ENCODE measurements at places on chromosomes 6 and 20.

DNA sequence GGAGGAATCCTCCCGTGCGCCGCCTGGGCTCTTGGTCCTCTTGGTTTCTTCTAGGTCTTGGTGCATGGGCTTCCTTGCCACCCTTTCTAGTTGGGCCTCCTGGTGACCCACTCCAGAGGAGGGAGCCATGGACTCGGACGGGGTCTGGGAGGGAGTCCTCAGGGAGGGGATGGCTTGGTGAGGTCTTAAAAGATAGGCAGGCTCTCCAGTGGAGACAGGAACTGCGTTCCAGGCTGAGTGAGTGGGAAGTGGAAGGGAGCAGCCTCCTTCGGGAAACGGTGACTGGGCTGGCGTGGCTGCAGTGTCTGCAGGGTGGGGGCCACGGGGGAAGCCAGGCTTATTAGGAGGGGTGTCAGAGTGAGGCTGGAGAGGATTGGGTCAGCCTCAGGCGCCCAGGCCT lies 152.8 kb downstream of the GRM4 start:
- DNase-seq = no peak

- no peak for DNase-seq
Observed at GRCh38 chr6:136977075-136977474, 55.0 kb downstream of the SLC35D3 start.

GRCh38 chr6:110410511-110410910 lies 4.9 kb downstream of the DDO start:
- no peak for DNase-seq

DNA sequence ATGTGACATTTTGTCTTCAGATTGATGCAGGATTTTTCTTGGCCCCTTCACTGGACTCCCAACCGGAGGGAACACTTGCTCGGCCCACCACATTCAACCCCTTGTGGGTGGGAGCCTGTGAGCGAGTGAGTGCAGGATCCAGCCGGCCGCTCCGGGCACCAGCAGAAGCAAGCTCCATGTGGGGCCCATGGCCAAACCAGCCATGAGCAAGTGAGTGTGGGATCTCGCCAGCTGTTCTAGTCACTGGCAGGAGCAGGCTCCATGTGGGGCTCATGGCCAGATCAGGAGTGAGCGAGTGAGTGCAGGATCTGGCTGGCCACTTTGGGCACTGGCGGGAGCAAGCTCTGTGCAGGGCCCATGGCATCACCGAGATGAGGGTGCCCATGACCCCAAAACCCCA lies 42.6 kb downstream of the OSTM1 start:
- no peak for DNase-seq

DNA sequence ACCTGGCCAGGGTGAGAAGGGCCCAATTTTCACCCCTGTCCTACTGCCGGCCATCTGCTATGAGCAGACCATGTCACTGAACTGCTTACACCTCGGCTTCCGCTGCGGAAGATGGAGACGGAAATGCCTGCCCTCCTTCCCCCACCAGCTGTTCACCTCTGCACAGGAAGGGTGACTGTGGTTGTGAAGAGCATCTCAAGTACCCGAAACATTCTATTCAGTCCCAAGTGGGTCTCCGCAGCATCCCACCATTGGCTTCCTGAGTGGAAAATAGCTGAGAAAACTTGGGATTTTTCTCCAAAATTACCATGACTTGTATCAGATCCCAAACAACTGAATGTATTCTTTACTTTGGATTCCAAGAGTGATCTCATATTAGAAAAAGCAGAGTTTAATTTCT lies 16.1 kb downstream of the DOK5 start:
- no peak for DNase-seq

DNA sequence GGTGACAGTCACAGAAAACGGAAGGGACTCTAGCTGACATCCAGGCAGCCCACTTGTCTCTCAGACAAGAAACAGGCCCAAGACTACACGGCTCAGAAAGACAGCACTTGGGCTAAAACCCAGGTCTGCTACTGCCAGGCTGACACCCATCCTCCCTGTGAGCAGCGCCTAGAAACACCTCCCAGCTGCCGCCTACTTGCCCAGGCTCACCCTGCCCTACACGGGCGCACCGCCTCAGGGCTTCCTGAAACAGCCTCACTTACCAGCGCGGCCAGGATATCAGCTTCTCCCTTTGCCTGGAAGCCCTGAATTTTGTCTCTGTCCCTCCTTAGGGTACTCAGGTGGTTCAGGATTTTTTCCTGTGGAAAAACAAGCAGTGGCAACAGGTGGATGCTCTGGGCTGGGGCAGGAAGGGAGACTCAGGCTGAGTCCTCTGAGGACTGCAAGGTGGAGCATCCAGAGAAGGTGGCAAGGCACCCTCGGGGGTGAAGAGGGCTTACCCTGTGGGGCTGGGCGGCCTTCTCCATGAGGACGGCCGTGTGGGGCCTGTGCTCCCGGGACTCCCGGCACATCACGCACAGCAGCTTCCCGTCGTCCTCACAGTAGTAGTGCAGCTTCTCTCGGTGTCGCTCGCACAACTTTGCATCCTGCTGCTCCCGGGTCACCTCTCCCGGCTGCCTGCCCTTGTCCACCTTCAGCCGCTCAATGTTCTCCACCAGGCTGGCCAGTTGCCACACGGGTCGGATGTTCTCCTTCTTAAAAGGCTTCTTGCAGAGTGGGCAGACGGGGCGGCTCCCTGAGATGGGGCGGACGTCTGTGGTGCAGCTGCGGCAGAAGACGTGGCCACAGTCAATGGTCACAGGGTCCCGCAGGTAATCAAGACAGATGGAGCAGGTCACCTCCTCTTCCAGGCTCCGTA lies 14.8 kb downstream of the TRIM26 start:
- no peak for DNase-seq

GRCh38 chr6:144471986-144472385 lies 186.9 kb downstream of the UTRN start:
- DNase-seq = no peak

- DNase-seq = no peak
Observed at GRCh38 chr6:95879856-95880255, 135.9 kb upstream of the FUT9 start.

- no peak for DNase-seq
Observed at GRCh38 chr6:135869857-135870256, 18.4 kb downstream of the PDE7B start.

DNA sequence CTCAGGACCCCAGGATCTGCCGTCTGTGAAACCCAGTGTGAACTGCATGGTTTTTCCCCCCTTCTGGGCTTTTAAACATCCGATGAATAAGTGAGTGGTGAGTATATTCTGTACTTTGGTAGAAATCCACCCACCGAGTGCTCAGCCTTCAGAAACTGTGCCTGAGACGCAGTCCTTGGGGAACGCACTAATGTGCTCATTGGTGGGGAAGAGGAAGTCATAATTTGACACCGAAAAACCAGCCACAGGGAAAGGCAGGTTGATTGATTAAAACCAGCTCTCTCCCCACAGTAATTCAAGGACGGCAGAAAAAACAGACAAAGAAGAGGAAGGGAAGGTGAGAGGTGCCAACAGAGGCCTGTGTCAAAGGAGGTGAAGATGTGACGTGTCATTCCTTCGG lies 21.7 kb downstream of the EDN3 start:
- no peak for DNase-seq

DNA sequence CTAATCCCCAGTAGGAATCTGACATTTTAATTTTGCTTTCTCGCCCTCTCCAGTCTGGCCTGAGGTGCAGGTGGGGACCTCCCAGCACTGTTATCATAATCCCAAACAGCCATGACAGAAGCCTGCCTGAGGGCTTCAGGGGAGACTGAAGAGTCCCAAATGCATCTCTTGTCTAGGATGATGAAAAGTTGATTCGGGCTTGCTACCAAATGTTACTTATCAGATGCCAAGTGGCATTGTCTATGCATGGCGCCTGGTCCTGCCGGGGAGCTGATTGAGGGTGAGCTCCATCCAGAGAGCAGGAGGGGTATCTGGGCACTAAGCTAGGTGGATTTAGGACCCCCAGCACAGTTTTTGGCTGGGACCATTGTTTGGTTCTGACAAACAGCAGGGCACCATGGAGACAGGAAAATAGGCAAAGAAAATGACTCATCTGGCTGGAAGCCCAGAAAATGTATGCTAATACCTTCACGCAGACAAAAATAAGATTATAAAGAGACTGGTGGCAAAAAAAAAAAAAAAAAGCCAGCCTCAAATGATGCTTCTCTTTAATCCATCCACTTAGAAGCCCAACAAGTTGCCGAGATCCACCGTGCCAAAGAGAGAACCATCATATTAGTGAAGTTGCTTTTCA lies 513.7 kb upstream of the SULF2 start:
- DNase-seq = no peak

- DNase-seq = no peak
Observed at GRCh38 chr20:3672547-3673171, 9.2 kb downstream of the ADAM33 start.

DNA sequence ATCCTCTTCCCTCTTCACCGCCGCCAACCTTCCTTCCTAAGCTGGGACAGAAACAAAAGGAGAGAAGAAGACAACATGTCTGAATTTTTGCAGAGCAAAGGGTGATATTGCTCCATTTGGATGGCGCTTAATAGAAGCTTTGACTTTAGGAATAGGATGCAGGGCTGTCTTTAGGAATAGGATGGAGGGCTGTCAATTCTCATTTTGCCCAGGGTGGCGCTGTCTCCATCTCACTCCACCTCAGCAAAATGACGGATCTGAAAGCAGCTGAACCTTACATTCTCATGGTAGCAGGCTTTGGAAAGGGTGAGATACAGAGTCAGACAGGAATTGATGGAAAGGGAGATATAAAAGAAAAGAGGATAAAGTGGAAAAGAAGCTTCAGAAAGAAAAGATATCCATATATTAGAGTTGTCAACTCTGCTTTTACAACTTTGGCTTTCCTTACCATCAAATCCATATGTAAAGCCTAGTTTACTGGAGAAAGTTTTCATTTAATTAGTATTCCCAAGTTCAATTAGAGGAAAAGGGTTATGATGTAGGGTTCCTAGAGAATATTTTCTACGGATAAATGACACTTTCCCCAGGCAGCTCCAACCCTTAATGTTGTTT lies 2.4 kb downstream of the MTCL3 start:
- peak; percentile 20 for DNase-seq

- no peak for DNase-seq
Observed at GRCh38 chr6:107639511-107639910, 149.6 kb downstream of the SOBP start.

DNA sequence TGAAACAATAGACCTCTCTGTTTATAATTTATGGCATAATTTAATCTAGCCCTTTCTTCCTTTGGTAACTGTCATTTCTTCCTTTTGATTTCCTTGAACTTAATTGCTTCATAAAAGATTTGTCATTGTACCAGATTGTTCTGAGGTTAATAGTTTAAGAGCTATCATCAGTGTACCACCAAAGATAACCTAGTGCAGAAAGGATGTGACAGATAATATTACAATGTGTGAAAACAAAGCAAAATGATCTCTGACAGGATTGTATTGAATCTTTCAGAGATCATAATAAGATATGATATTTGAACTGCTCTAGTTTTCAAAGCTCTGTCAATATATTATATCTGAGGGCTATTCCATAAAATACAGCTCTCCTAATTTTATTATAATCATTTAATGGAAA lies 132.1 kb upstream of the PTCHD4 start:
- DNase-seq = no peak

DNA sequence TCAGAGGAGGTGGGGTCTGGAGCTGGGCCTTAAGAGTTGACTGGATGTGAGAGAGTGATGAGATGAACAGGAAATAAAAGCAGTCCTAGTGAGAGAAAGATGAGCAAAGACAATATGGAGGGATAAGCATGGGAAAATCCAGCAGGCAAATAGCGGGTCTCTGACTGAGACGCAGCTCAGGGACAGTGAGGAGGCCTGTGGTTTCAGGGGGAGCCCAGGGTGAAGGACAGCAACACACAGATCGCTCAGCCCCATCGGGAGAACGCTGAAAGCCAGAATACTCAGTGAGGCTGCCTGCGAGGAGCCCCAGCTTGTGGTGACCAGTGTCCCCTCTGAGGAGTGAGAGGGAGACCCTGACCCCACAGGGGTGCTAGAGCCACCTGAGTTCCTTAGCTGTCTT lies 16.8 kb upstream of the DCDC2 start:
- DNase-seq = no peak

DNA sequence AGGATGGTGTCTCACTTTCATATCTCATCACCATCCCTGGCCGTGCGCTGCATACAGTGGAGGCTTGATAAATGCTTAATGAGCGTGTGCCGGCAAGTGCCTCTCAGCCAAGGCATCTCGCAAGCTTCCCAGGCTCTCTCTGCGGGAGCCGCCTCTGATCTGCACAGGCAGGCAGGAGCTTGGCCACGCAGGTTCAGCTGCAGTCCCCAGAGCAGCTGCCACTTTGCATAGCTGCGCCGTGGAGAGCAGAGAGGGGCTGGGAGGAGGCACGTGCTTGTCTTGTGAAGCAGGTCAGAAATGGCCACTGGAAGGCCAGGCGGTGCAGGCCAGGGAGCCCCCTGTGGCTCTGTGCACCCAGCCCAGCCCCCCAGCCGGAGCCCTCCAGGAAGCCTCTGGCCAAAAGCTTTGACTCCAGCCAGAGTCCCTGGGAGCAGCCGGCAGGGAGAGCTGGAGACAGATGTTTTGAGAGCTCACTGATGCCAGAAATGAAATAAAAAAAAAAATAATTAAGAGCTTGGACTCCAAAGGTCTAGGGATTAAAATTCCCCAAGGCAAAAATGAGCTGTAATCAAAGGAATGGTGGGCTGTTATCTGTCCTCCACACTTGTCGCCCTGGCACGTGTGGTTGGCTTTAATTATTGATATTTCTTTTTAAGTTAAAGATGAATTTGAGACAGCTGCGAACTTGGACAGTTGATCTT lies 377.0 kb downstream of the CDH4 start:
- DNase-seq = no peak

DNA sequence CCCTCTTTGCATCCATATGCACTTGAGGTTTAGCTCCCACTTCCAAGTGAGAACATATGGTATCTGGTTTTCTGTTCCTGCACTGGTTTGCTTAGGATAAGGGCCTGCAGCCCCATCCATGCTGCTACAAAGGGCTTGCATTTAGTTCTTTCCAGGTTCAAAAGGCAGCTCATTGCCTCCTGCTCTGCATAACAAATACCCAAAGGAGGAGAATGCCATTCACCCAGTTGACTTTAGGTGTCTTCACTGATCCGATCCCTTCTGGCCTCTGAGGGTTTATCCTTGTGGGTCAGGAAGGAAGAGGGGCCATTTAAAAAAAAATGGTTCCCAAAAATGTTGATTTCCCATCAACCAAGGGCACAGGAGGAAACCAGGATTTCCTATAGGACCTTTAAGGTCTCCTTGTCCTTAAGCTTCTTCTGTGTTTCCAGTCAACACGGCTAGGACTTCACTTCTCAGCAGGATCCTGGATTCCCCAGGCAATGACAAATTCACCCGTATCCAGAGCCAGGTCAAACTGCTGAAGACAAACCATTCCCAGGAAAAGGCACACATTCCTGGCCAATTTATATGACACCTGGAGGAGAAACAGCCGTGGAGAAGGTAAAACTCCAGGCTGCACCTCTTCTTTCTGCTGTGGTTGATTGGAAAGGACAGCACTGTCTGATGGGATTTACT lies 447.7 kb upstream of the CDH4 start:
- DNase-seq = no peak

GRCh38 chr20:46199198-46199597 lies 81.1 kb downstream of the CD40 start:
- DNase-seq = no peak

GRCh38 chr6:79913369-79913768 lies 34.0 kb downstream of the ELOVL4 start:
- DNase-seq = no peak

GRCh38 chr20:33477386-33478234 lies 12.3 kb upstream of the CBFA2T2 start:
- no peak for DNase-seq
